ENCODE measurements at places on chromosomes 2 and 18.
A peak's percentile ranks its signal among the peaks of the same experiment; 100 is the strongest.

GRCh38 chr2:112183327-112184025 is 45.3 kb downstream of the FBLN7 start:
- no peak for DNase-seq

- no peak for DNase-seq
Observed at GRCh38 chr2:240561325-240561971, 1.3 kb downstream of the DUSP28 start.

- DNase-seq, result no peak
Observed at GRCh38 chr2:161355983-161356382, 47.8 kb downstream of the PSMD14 start.

DNA sequence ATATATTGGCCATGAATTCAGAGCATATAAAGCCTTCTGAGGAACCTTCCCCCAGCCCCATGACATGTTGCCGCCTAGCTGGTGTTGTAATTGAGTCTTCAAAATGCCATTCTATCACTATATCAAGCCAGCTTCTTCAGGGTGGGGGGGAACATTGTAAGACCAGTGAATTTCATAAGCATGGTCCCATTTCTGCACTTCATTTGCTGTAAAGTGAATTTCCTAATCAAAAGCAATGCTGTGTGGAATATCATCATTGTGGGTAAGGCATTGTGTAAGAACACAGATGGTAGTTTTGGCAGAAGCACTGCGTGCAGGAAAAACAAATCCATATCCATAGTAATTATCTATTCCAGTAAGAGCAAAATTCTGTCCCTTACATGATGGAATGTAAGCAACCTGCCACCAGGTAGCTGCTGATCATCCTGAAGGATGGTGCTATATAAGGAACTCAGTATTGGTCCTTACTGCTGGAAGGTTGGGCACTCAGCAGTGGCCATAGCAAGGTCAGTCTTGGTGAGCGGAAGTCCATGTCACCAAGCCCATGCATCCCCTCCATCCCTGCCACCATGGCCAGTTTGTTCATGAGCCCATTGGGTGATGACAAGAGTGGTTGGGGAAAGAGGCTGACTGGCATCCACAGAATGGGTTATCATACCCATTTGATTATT is 159.4 kb downstream of the COPS8 start:
- DNase-seq, result no peak

GRCh38 chr2:233867993-233868532 is at the start of gene MSL3B:
MSL3B (minus strand) TSS chr2:233868386.
- DNase-seq, result peak; percentile 40

GRCh38 chr2:236176417-236176816 is 8.2 kb upstream of the GBX2 start:
- no peak for DNase-seq

DNA sequence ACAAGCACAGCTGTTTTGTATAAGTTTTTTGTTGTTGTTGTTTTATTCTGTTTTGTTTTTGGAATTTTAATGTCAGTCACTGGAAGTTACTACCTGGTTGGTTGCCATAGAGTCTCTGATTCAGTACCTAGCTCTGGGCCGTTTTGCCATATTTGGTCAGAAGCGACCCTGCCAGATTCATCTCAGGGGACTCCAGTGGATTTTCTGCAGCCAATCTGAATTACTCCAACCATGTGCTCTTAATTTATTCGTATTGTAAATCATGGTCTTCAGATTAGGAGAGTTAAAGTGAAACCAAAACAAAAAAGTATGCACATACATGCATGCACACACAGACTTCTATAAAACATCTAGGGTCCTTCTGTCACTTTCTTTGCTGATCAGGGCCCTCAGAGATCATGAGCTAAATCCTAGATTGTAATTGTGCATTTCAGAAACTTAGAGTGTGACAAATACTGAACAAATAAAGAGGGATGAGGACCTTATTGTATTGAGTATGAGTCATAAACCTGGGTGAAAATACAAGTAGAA is 317.4 kb upstream of the UBE2E3 start:
- DNase-seq, result no peak

DNA sequence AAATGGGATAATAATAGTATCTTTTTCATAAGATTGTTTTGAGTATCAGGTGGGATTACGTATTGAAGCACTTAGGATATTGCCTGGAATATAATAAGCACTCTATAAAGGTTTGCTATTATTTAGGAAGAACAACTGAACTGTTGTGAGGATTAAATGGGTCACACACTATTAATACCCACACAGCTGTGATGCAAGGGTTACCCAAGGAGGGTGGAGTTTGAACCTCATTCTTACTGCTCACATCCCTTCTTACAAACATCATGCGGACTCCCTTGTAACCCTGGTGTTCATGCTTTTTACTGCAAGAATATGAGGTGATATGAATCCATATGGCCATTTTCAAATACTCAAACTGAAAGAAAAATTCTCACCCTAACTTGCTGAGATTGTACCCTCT is 113.5 kb downstream of the KCTD1 start:
- no peak for DNase-seq

- no peak for DNase-seq
Observed at GRCh38 chr2:62526531-62527381, 20.8 kb upstream of the TMEM17 start.

GRCh38 chr2:235773188-235773928 is 279.5 kb downstream of the AGAP1 start:
- no peak for DNase-seq

DNA sequence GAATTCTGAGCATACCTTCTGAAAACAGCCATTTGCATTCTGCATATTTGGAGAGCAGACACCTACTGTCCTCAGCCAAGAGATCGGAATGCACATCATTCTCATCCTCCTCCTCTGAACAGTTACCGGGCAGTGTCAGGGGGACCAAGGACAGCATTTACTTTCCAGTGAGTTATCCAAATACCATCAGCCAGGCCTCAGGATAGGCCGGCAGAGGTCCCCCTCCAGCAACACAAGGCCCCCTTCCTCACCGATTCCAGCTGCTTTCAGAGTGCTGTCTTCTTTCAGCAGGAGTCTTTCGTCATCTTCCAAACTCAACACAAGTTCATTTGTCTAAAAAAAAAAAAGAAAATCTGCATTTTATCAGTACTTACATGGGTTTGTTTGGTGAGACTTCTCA is 55.3 kb downstream of the C2orf76 start:
- DNase-seq, result no peak

- no peak for DNase-seq
Observed at GRCh38 chr2:16657671-16658070, 8.0 kb downstream of the CYRIA start.

DNA sequence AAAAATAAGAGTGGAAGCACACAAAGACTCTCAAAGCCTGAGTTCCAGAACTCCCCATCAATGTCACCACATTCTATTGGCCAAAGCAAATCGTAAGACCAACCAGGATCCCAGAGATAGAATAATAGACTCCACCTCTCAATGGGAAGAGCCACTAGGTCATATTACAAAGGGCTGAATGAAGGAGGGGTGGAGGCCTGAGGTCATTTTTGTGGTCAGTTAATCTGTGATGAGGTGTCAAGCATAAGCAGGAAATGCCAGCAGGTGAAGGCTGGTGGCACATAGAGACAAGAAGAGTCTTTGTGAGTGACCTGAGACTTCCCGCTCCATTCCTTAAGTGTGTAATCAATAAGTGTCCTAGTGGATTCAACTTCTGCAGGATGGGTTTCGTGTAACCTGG is 144.3 kb downstream of the TFCP2L1 start:
- DNase-seq, result no peak

DNA sequence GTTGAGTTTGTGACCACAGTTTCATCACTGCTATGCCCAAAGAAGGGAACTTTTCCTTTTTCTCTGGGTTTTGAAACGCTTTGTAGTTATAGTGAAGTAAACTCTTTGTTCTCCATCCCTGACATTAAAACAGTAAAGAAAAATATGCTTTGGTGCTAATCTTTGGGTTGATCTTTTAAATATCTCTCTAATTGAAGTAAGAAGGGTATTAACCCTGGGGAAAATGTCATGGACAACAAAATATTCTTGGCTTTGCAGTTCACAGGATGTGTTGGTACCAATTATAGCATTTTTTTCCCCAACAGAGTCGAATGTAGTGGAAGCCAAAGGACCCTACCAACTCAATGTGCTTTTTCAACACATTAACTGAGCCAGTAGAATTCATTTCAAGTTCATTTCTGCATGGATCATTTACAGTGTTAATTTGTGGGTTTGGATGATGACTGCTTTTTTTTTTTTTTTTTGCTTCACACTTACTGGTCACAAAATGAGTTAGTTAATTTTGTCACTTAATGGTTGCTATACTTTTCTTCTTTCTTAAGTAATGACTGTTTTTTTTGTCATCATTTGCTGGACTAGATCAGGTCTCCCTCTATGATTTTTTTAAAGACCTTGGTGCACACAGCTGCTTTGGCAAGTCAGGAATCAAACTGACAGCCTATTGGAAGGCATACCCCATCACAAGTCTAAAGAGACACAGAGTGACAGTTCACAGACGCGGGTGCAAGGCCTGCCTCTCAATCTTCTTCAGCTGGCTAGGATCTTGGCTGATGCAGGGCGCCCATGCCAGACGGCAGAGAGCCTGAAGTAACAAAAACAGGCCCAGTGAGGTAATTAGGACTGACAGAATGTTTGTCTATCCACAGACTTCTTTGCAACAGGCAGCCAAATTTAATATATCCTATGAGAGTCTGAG is 98.8 kb upstream of the MMADHC start:
- no peak for DNase-seq

GRCh38 chr2:234764372-234764771 is 187.4 kb upstream of the SH3BP4 start:
- DNase-seq, result no peak

All from stimulated activated CD4-positive, alpha-beta T cell treated with anti-CD3 and anti-CD28 coated beads, Interleukin-2, amount 100 ng/mL, for 48 hours (primary cell).